ENCODE measurements at places on chromosomes 4 and X. TPM values are rescaled to one million over a fixed set of nuclear protein-coding genes. Genes with fewer than 3 reads are reported as not detected.

RTL9 gene
- total RNA-seq, result 0.21 TPM

KLHL13 gene
- 13.5 TPM for total RNA-seq

MTMR8 gene
- 3.3 TPM for total RNA-seq

FGFR3 gene
- total RNA-seq, result 0.33 TPM

CSN1S1 gene
- total RNA-seq, result not detected

GAGE2A gene
- total RNA-seq, result 0.56 TPM

SPACA5 gene
- total RNA-seq, result not detected

TEX13C gene
- total RNA-seq, result not detected

RASSF6 gene
- total RNA-seq, result 0.62 TPM

ETDB gene
- not detected for total RNA-seq

FGB gene
- total RNA-seq, result 2.7 TPM

BEND4 gene
- 0.15 TPM for total RNA-seq

DCAF4L1 gene
- total RNA-seq, result 0.16 TPM

CXCL3 gene
- total RNA-seq, result not detected

TMPRSS11E gene
- not detected for total RNA-seq

IL2 gene
- 0.66 TPM for total RNA-seq

RNF212 gene
- not detected for total RNA-seq

COL4A6 gene
- total RNA-seq, result 0.10 TPM

ABHD18 gene
- total RNA-seq, result 11.1 TPM

TCEAL6 gene
- not detected for total RNA-seq

AFM gene
- total RNA-seq, result not detected

VEGFD gene
- total RNA-seq, result not detected

TAF7L gene
- total RNA-seq, result not detected

S100P gene
- 0.90 TPM for total RNA-seq
